GM12878 (cell line): ENCODE measurements at places on chromosomes 2 and 18. TPM values are rescaled to one million over a fixed set of nuclear protein-coding genes. Genes with fewer than 3 reads are reported as not detected.

The SERPINB2 gene
- 9.6 and 12.5 TPM in 2 replicates for total RNA-seq

- H3K4me3 ChIP-seq: no peak overlapping the region
- H3K27ac ChIP-seq: no peak overlapping the region
- H3K27me3 ChIP-seq: peaks cover 1% of the 10 kb centered on the region; the same call in 1 of the 2 replicates
These were observed 165.3 kb downstream of the ARL4C start for GRCh38 chr2:234331566-234331965.

The ANKAR gene
- 1.7 and 2.0 TPM in 2 replicates for total RNA-seq

DNA sequence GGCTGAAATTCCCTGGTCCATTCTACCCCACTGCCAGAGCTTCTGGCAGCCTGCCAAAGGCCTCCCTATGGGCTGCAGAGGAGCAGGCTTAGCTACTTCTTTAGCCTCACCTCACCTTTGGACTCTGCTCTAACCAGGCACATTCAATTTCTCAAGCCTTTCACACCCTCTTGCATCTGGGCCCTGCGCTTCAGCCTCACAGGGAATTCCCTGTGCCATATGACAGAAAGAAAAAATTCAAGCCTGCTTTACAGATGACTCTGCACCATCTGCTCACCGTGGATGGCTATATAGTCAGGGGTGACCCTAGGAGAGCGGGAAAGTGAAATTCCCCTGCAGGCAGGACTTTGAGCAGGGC is 62.5 kb downstream of the REEP1 start:
- H3K4me1 ChIP-seq: peaks cover 28% of the 10 kb centered on the region
- peak; percentile 60 for DNase-seq
- no peak overlapping the region for H3K4me3 ChIP-seq
- H3K27me3 ChIP-seq: no peaks in the 10 kb centered on the region
- H3K36me3 ChIP-seq: no peaks in the 10 kb centered on the region

- H3K4me1 ChIP-seq: no peaks in the 10 kb centered on the region
- DNase-seq: no peak
- H3K36me3 ChIP-seq: no peaks in the 10 kb centered on the region
- H3K4me3 ChIP-seq: no peak overlapping the region
- H3K27ac ChIP-seq: no peak overlapping the region
- no peaks in the 10 kb centered on the region for H3K27me3 ChIP-seq
These were observed 282.7 kb upstream of the MAP2 start for GRCh38 chr2:209141142-209141541.

DNA sequence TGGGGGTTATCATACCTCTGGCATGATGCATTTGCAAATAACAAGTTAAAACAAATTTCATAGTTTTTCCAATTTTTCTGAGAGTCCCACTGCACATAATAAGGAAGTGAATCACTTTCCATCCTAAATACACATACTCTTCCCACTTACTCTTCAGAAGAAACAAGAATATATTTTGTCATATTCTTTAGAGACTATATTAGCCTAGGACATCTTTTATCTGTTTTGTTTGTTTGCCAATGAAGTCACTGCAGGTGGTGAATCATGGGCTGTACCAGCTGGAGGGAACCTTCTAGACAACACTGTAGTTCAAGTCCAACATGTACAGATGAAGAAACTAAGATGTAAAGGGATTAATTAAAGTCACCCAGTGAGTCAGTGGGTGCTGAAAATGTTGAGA is 116.8 kb downstream of the XIRP2 start:
- no peaks in the 10 kb centered on the region for H3K27me3 ChIP-seq
- no peaks in the 10 kb centered on the region for H3K4me1 ChIP-seq
- no peaks in the 10 kb centered on the region for H3K36me3 ChIP-seq
- H3K27ac ChIP-seq: no peak overlapping the region

DNA sequence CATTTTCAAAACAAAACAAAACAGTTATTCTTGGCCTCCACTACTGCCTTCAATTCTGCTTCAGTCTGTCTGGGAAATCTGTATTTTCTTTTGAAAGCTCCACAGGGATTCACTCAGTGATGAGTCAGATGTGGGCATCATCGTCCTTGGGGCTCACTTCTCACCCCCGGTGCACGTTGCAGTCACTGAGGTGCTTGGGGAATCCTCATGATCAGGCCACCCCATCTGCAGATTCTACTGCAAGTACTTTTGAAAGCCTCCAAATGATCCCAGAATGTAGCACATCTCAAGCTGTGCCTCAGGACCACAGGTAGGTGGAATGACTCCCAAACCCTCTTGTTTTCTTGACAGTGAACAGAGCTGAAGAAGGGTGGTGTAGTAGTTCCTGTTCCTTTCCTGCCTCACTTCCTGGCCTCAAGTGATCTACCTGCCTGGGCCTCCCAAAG is 34.3 kb downstream of the LPIN2 start:
- DNase-seq: no peak
- peak overlapping the region; percentile 70 for H3K27ac ChIP-seq
- peak overlapping the region; percentile 41; the same call in 1 of the 2 replicates for H3K4me3 ChIP-seq
- H3K36me3 ChIP-seq: peaks cover 4% of the 10 kb centered on the region; the same call in 1 of the 2 replicates

The CYS1 gene
- total RNA-seq: 5.8 and 6.4 TPM in 2 replicates

- DNase-seq: no peak
- H3K27me3 ChIP-seq: no peaks in the 10 kb centered on the region
- no peak overlapping the region for H3K4me3 ChIP-seq
- H3K27ac ChIP-seq: no peak overlapping the region
These were observed 75.6 kb upstream of the UXS1 start for GRCh38 chr2:106269591-106270291.

DNA sequence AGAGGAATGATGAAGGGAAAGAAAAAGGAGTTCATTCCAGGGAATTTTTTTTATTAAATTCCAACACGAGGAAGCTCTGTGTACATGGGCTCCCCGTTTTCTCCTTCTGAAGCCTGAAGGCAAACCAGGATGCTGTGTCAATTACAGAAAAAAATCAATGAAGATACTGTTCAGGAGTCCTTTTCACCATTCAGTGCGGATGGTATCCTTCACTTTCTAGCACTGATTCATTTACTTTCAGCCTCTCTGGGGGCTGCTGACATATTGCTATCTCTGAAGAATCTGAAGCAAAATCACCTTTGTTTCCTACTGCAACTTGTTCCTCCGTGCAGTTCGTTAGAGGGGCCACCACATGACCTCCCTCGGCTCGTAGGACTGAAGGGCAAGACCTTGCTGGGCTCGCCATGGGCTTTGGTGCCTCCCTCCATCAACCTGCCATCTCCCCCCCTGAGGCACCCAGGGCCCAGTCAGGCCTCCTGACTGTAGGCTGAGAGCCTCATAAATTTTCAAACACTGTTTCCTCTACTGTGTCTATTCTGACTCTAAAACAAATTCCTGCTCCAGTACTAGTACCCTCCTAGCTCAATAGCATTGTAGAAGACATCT is 25.5 kb upstream of the ST8SIA3 start:
- H3K27ac ChIP-seq: no peak overlapping the region
- 0 out of 2 replicates have a peak, but pooled peaks cover 1% of the 10 kb centered on the region for H3K27me3 ChIP-seq
- no peaks in the 10 kb centered on the region for H3K36me3 ChIP-seq
- DNase-seq: no peak

The PROM2 gene
- total RNA-seq: not detected in 2 replicates

The RUFY4 gene
- 1.5 and 2.7 TPM in 2 replicates for total RNA-seq

DNA sequence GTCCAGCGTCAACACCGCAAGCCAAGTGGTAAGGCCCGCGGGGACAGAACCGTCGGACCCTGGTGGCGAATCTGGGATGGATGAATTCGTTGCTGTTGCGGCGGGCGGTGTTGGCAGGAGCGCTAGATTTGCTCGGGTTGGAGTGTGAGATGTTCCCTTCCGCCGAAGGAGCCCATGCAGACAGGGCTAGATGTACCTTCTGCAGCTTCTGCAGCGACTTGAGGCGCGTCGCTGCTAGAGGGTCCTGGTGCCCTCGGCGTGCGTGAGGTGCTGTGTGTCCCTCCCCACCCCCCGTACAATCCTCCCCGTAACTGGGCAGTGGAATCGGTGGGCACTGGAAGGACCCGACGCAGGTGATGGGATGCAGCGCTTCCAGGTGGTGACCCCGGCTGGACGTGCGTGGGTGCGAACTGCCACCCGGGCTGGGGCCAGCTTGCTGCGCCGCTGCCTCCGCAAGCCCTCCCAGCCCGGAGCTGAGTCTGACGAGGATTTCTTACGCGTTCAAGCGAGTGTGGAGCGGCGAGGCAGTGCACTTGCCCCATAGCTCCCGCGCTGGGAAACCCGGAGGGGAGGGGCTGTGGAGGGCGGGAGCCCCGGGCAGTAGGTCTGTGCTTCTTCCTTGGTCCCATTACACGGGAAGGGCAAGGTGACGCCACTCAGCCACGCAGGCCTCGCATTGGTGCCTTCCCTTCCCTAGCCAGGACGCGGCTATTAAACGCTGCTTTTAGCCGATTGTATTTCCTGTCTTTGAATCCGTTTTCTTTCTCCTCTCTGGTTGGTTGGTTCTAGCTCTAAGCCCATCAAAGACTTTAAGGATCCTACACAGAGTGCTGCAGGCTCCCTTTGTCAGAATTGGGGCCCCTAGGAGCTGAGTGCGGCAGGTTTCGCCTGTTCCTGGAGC is 34.2 kb downstream of the CHRNA1 start:
- H3K4me3 ChIP-seq: no peak overlapping the region
- H3K4me1 ChIP-seq: no peaks in the 10 kb centered on the region
- no peak overlapping the region for H3K27ac ChIP-seq
- no peaks in the 10 kb centered on the region for H3K36me3 ChIP-seq
- no peak for DNase-seq

- no peak overlapping the region for H3K4me3 ChIP-seq
- no peaks in the 10 kb centered on the region; the same call in 1 of the 2 replicates for H3K4me1 ChIP-seq
- no peaks in the 10 kb centered on the region for H3K36me3 ChIP-seq
- no peak for DNase-seq
- H3K27me3 ChIP-seq: no peaks in the 10 kb centered on the region
These were observed 56.4 kb downstream of the MAP4K3 start for GRCh38 chr2:39380525-39381150.

GRCh38 chr2:70979626-70980025 is 1.2 kb downstream of the ANKRD53 start:
- DNase-seq: no peak
- H3K36me3 ChIP-seq: no peaks in the 10 kb centered on the region
- peaks cover 7% of the 10 kb centered on the region for H3K4me1 ChIP-seq
- no peak overlapping the region for H3K27ac ChIP-seq
- no peaks in the 10 kb centered on the region for H3K27me3 ChIP-seq

GRCh38 chr18:8602040-8602439 is 7.2 kb upstream of the RAB12 start:
- no peak overlapping the region for H3K4me3 ChIP-seq
- H3K36me3 ChIP-seq: no peaks in the 10 kb centered on the region

DNA sequence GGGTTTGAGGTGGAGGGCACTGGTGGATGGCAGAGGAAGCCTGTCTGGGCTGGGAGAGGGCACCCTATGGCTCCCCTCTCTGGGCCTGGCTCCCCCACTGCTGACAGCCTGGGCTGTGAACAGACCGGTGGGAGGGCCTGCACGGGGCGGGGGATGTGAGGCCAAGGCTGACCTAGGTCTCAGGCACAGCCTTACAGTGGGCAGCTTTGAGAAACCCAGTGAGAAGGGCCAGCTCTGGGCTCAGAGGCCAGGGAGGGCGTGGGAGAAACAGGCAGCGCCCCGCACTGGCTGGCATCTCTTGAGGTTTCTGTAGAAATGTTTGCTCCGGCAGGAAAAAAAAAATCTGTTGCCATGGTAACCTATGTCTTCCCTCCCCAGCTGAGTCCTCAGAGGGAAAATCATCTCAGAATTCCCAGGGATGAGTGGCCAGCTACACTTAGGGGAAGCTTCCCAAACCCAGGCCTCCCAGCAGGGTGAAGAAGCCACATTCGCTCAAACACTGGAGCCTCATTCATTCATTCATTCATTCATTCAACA is 71.7 kb upstream of the TAF1B start:
- H3K4me1 ChIP-seq: peaks cover 6% of the 10 kb centered on the region; the same call in 1 of the 2 replicates
- no peaks in the 10 kb centered on the region for H3K36me3 ChIP-seq
- H3K4me3 ChIP-seq: no peak overlapping the region
- no peak overlapping the region for H3K27ac ChIP-seq

GRCh38 chr2:85669549-85669948 is 1.6 kb upstream of the SFTPB start:
- H3K4me3 ChIP-seq: no peak overlapping the region
- no peaks in the 10 kb centered on the region for H3K36me3 ChIP-seq
- H3K27me3 ChIP-seq: no peaks in the 10 kb centered on the region
- peaks cover 3% of the 10 kb centered on the region; the same call in 1 of the 2 replicates for H3K4me1 ChIP-seq
- H3K27ac ChIP-seq: no peak overlapping the region

- H3K27me3 ChIP-seq: no peaks in the 10 kb centered on the region
- DNase-seq: no peak
- H3K27ac ChIP-seq: no peak overlapping the region
- H3K4me3 ChIP-seq: no peak overlapping the region
- no peaks in the 10 kb centered on the region for H3K36me3 ChIP-seq
These were observed 165.6 kb downstream of the MREG start for GRCh38 chr2:215847718-215848117.

The OTX1 gene
- total RNA-seq: 0.35 and 0.67 TPM in 2 replicates

DNA sequence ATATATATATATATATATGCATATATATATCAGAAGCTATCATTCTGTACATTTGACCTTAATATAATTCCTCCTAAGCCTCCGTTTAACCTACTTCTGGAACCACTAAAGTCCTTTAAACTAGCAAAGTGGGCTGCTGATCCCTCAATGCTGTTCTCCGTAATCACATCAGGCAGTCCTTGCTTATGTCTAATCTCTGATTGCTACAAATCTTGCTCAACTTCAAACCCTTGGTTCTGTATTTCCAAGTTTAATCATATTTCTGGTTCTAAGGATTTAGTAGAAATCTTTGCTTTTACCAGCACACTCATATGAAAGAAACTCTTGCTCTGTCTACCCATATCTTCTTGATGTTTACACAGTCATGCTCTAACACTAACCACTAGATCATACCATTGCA is 91.5 kb upstream of the GALNT13 start:
- no peak overlapping the region for H3K27ac ChIP-seq
- no peak overlapping the region for H3K4me3 ChIP-seq
- no peak for DNase-seq
- no peaks in the 10 kb centered on the region for H3K4me1 ChIP-seq
- H3K36me3 ChIP-seq: no peaks in the 10 kb centered on the region

GRCh38 chr18:33712719-33713118 is 134.7 kb downstream of the ASXL3 start:
- H3K4me1 ChIP-seq: peaks cover 12% of the 10 kb centered on the region
- no peak for DNase-seq
- no peaks in the 10 kb centered on the region for H3K36me3 ChIP-seq

DNA sequence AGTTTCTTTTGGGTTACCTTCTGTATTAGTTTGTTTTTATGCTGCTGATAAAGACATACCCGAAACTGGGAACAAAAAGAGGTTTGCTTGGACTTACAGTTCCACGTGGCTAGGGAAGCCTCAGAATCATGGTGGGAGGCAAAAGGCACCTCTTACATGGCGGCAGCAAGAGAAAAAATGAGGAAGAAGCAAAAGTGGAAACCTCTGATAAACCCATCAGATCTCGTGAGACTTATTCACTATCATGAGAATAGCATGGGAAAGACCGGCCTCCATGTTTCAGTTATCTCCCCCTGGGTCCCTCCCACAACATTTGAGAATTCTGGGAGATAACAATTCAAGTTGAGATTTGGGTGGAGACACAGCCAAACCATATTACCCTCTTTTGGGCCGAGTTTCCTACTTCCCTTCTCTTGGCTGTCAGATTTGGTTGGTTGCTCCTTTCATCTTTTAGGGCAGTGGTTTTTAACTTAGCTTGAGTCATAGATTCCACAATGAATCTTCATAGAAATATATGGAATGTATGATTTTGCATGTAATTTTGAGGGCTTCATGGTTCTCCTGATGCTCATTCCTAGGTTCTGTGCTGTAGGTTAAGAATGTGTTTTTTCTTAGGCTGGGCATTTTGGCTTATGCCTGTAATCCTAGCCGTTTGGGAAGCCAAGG is 44.2 kb downstream of the CEP192 start:
- peaks cover 26% of the 10 kb centered on the region for H3K36me3 ChIP-seq
- H3K27ac ChIP-seq: no peak overlapping the region
- H3K4me3 ChIP-seq: no peak overlapping the region
- no peak for DNase-seq
- H3K4me1 ChIP-seq: no peaks in the 10 kb centered on the region

GRCh38 chr2:52539026-52539970 is 1228.3 kb upstream of the CHAC2 start:
- no peak overlapping the region for H3K4me3 ChIP-seq
- H3K36me3 ChIP-seq: no peaks in the 10 kb centered on the region
- H3K4me1 ChIP-seq: no peaks in the 10 kb centered on the region
- H3K27me3 ChIP-seq: no peaks in the 10 kb centered on the region
- no peak for DNase-seq
